ENCODE measurements at places on chromosomes 4 and X.

DNA sequence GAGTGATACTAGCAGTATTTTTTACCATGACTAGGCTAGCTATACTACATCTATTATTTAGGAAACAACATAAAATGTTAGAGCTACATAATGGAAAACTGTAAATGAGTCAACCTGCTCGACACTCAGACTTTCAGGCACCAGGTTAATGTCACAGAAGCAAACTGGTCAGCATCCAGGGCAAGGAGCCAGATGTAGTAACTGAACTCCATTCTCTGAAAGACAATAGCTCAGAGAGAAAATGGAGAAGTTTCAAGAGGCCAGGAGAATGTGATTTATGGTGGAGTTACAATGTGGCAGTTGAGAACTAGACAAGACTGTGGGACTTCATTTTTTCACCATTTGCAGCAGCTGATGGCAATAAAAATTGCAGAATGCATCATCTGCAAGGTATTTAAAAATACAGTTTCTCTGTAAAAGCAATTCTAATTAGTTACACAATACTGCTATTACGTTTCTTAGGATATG is 342.7 kb upstream of the PABPC4L start:
- DNase-seq, result peak; percentile 60

DNA sequence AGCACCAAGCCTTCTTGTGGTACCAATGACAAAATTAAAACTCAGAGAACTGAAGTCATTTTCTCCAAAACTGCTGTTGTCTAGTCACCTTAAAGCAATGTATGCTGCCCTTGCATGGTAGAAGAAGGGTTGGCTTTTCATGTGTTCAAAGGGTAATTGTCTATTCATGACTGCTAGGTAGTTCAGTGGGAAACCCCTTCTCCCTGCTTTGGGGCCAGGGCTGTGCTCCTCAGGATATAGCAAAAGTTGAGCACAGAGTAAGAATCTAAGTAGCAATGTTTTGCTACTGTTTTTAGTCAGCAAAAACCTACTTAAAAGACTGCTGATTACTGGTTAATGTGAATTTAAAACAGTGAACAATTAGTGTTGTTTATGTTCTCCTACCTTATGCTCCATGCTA is 30.8 kb upstream of the FAM9B start:
- DNase-seq, result no peak

DNA sequence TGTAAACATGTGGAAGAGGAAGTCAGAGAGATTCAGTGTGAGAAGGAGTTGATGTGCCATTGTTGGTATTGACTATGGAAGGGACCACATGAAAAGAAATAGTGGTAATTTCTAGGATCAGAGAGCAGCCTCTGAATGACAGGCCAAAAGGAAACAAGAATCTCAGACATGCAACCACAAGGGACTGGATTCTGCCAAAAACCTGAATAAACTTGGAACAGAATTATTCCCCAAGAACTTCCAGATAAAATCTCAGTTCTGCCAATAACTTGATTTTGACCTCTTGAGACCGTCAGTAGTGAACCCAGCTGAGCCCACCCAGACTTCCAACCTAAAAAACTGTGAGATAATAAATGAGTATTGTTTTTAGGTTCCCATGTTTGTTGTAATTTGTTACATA is 653.6 kb upstream of the NR3C2 start:
- DNase-seq, result no peak

DNA sequence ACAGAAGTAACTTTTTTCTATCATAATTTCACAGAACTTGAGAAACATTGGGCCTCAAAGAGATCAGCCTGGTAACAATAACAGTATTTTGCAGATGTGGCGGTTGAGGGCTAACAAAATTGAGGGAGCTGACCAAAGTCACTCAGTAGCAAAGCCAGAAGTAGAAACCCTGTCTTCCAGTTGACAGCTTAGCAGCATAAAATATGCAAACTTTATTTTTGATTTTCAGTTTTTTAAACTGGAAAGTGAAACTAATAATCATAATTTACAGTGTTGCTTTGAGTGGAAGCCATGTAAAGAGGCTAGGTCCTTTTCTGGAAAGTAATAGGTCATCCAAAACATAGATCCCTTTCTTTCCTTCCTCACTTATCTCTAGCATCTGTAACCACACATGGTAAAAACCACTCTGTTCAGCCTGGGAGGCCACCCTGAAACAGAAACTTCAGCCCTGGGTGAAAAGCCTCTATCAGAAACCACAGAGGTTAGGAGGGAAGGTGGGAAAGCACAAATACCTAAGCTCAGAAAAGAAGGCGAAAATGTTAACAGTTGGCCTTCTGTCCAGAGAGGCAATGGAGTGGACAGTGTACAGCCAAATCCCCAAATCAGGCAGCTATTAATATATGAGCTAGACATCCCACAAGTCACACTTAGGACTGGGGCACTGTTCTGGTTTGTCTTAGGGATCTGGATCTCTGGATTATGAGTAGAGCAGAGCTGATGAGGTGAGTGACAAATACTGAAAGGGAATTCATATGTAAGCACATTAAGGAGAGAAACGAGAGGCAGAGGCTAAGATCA is 61.1 kb upstream of the ARSJ start:
- no peak for DNase-seq

GRCh38 chrX:153206425-153207046 is 27.5 kb downstream of the MAGEA1 start:
- DNase-seq, result no peak

DNA sequence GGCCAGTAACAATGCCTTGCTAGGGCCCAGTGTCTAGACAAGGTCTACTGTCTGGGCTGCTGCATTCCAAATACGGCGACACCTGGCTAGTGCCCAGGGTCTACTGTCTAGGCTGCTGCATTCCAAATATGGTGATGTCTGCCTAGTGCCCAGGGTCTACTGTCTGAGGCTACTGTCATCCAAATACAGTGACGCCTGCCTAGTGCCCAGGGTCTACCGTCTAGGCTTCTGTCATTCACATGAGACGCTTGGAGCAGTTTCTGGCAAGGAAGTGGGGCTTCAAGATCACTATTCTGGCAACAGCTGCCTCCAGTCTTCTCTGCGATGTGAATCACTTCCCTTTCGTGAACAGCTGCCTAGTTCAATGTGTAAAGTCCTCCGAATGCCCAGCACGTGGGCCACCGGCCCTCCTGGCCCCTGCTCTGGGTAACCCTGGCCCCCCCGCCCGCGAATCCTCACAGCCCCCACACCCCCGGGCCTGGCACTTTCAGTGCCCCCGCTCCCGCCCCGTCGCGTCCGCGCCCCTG is 12.7 kb downstream of the ACOX3 start:
- DNase-seq, result peak; percentile 8

DNA sequence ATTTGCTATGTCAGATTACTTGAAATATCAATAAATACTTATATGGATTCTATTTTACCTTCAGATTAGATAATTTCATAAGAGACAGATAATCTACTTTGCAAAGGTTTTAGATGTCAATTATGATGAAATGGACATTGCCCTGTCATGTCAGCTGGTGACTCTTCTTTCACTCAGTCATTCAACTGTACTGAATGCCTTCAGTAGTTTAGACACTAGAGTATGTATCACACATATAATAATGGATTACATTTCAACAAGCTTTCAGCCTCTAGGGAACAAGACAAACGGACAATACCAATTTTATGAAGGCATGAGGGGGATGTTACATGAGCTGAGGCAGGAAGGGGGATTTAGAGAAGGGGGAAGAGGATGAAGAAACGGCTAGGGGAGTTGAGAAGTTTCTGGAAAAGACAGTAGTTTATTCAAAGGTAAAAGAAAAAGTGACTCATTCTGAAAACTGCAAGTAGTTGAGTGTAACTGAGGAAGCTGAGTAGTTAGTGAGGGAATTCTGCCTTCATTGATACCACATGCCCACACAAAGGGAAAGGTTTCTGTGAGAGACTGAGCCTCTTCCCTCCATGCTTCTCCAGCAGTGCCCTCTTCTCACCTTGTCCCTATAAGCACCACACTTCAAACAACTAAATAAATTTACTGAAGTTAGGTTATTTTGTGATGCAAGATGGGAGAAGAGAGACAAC is 25.7 kb downstream of the SLC9B2 start:
- no peak for DNase-seq

DNA sequence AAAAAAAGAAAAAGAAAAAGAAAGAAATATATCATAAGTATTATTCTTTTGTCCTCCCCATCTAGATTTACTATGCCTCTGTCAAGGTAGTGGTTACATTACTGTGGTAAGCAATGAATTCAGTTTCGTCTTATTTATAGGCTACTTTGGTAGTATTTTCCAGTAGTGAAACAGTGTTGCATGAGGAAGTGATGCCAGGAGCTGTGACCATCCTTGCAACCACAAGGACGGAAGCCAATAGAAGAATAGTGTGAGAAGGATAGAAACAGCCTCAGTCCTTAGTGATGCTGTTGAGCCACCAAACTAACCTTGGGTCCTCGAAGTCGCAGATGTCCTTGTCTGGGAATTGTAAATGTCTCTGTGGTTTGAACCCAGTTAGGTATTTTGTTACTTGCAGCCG is 328.5 kb downstream of the PPP3CA start:
- DNase-seq, result no peak

GRCh38 chrX:85897362-85898126 is 149.8 kb downstream of the CHM start:
- DNase-seq, result no peak

- DNase-seq, result peak; percentile 23
Observed at GRCh38 chr4:42282081-42282901, 115.0 kb upstream of the SHISA3 start.

DNA sequence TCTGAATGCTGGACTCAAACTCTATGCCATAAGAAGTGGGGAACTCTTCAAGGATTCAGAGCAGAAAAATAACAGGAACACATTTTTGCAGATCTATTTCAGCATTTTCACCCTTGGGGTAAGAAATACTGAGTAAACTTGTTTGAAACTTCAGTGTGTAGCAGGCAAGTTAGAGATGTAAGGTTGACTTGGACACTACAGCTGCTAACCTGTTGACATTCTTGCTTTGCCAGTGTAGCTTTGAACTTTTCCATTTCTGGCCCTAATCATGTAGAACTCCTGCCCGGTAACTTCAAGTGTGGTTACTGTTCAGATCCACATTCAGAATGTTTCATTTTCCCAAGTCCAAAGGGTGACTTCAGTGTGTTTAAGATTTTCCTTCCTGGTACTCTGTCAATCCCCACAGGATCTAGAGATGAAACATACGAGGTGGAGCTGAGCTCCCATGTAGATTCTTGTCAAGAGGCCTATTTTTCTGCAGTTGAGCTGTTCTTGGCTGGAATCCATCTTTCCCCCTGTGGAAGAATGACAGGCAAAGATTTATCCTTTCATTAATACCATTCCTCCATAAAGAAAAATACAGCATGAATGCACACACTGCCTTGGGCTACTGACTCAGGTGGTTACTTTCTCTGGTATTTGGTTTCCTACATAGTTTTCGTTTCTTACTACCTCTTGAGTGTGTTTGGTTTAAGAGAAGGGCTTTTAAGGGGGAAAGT is 34.1 kb downstream of the FHDC1 start:
- DNase-seq, result peak; percentile 72

DNA sequence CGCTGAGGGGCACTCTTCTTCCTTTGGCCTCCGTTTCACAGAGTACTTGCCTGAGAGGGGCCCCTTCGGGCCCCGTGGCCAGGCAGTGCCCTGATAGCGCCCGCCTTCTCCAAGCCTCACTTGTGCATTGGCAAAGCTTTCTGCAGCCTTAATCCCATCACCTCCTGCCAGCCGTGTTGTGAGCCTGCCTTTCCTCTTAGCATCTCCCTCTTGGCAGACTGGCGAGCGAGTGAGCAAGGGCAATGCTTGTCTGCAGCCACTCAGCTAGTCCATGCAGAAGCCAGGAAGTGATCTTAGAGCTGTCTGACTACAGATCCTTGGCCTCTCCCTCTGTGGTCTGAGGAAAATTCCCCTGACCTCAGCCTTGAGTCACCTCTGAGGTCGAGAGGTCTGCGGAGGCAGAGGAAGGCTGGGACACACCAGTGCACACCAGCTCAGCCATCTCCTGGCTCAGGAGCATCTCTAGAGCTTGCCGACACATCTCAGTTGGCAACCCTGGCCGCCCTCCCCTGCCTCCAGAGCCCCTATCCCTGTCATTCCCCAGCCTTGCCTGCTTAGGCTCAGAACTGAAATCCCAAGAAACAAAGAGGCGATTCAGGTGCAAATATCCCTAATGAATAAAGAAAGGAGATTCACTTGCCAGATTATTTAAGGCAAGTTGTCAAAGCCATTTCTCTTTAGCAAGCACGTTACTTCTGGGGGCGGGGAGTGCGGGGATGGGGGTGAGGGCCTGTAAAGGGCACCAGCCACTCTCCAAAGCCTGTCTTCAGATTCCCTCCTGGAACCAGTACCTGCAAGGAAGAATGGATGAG is 143.5 kb upstream of the MAMLD1 start:
- no peak for DNase-seq

DNA sequence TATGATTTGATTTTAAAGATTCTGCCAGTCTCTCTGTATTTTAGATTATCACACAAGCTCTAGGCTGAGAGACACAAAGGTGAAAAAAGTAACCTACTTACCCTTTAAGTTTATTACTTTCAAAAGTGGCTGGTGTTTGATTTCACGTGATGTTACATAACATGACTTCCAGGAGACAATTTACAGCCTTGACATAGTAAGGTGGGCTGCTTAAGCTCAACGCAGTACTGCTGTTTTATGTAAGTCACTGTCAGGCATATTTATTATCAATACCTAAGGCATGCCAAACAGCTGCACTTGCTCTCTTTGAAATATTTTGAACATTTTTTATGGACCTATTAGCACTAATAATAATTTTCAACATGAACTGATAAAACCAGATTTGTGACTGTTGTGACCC is 451.5 kb upstream of the FAM241A start:
- DNase-seq, result no peak

DNA sequence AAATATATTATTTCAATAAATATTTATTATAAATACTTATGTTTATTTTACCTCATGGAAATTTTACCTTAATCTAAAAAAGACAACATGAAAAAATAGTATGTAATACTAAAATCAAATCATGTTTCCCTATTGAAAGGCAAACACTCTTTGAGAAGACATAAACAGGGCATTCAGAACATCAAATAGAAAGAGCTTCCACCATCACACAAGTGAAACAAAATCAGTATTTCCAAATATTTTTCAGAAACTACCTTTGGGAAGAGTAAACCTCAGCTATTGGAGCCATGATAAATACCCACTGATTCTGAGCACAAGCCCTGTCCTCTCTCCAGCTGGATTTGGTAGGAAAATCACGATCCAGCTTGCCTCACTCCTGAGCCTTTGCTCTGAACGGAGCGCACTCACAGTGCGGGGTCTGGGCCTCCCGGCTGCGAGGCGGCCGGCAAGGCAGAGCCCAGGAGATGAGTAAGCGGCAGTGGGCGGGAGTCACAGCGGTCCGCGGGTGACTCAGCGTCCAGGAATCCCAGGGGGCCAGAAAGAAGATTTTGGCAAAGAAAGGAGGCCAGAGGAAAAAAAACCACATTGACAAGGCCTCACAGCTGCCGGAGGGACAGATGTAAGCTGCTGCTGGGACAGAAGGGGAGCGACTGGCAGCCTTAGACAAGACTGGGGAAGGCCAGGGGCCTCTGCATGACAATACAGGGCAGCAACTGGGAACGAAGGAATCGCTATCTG is 14.7 kb upstream of the ANXA5 start:
- DNase-seq, result peak; percentile 91
